ENCODE measurements at places on chromosomes 7 and 10.

- no peak for DNase-seq
Measured at GRCh38 chr7:127107601-127108007, 145.1 kb downstream of the GRM8 start.

DNA sequence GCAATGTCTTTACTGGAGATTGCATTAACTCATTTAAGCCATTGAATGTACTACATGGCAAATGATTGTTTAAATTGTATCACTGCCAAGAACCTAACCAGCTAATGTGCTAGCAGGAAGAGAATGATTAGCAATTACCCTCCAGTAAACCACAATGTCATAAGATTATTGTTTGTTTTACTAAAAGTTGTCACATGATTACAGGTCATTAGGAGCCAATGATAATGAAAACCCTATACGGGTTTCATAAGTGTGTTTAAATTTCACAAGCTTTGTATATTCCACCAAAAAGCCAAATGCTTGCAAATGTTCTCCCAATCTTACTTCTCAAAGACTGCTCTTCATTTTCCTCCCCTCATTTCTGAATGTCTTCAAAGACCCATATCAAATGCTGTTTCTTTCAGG is 76.5 kb upstream of the PPP1R3C start:
- DNase-seq: no peak

DNA sequence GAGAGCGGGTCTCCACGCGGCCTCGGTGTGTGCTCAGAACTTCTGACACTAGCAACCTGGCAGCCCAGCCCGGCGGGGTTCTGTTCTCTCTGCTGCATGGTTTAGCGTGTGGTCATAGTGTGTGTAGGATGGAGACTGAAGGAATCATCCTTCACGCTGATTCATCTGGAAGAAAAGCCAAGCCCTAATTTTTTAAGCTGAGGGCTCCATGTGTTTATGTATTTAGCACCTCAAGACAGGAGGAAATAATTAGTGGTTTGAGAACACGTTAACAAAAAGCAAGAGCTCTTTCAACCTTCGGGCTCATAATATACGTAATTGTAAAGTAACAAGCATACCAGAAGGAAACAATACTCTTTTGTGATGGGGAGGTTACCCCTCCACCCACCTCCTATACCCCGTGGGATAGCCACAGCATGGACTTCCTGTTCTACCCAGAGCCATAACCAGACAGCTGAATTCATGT is 504.6 kb upstream of the MKI67 start:
- DNase-seq: no peak

GRCh38 chr7:141415999-141416398 is 135.2 kb upstream of the AGK start:
- no peak for DNase-seq

GRCh38 chr7:155568842-155569494 is 22.6 kb upstream of the CNPY1 start:
- no peak for DNase-seq

DNA sequence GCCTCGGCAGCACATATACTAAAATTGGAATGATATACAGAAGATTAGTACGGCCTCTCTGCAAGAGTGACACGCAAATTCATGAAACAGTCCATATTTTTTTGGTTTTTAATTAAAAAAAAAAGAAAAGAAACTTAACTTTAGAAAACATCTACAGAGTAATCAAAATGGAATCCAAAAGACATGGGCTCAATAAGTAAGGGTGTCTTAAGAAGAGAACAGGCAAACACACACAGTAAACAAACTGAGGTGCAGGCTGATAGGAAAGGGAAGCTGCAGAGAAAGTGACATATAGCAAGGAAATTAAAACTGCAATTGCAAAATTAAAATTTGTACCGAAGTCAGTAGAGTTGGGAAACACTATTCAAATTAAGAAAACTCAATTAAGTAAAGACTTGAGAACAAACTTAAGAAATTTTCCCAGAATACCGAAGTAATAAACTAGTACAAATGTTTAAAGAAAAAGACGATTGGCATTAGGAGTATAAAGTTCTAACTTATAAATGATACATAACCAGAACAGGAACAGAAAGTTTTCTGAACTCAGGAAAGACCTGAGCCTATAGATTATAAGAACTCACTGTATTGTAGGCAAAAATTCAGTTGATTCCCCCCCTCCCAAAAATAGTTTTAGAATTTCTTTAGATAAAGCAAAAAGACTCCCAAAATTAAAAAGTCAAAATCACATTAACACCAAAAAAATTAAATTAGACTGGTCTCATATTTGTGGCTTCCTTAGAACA is 16.3 kb downstream of the MTPN start:
- no peak for DNase-seq

GRCh38 chr7:97218767-97219166 is 101.3 kb downstream of the SDHAF3 start:
- DNase-seq: no peak

DNA sequence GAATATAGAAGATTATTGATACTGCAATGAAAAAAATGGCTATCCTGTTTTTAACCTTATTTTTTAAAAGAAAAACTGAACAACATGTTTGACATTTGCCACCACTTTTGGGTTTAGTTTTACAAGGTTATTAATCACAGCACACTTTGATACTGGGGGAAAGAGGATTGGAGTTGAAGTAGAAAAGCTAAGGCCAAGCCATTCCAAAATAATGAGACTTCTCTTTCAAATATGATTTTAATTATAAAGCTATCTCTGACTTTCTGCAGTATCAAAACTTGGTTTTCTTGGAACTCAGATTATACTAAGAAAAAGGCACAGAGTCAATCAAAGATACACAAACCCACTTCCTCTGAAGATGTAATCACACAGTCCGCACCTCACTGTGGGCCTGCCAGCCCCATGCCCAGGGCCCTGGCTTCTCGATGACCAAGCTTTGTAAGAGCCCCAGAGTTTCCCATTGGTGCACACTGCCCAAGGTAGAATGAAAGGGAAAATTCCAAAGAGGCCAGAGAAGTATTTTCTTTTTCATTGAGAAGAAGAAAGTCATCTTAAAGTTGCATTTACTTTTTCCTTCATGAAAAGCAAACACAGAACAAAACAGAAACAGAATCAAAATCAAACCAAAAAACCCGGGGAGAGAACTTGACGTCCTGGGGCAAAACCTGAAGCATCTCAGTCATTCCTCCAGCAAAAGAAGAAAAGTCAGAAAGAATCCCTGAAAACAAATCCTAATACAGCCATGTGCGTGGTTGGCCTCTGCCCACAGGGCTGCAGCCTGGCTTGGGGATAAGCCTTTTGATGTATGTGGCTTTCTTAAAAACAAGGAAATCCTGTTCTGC is 187.7 kb upstream of the KLF6 start:
- DNase-seq: no peak
